ENCODE measurements at places on chromosomes 16 and 17. TPM values are rescaled to one million over a fixed set of nuclear protein-coding genes. Genes with fewer than 3 reads are reported as not detected.

- H3K36me3 ChIP-seq = no peaks in the 10 kb centered on the region
- H3K27ac ChIP-seq = no peak overlapping the region
- no peaks in the 10 kb centered on the region for H3K4me1 ChIP-seq
- no peak overlapping the region for H3K4me3 ChIP-seq
- peak; percentile 30 for DNase-seq
These were observed 4.0 kb downstream of the TAC4 start for GRCh38 chr17:49843774-49844350.

Gene CIBAR2
- not detected for total RNA-seq

- H3K27me3 ChIP-seq = no peaks in the 10 kb centered on the region
- H3K36me3 ChIP-seq = no peaks in the 10 kb centered on the region
- H3K4me1 ChIP-seq = peaks cover 20% of the 10 kb centered on the region
- no peak for DNase-seq
- H3K27ac ChIP-seq = no peak overlapping the region
- H3K4me3 ChIP-seq = no peak overlapping the region
These were observed 10.9 kb upstream of the COL1A1 start for GRCh38 chr17:50212121-50212843.

Gene CLDN6
- not detected for total RNA-seq

Gene ANKRD40CL
- not detected for total RNA-seq
